ENCODE measurements at places on chromosomes 13 and 19.

DNA sequence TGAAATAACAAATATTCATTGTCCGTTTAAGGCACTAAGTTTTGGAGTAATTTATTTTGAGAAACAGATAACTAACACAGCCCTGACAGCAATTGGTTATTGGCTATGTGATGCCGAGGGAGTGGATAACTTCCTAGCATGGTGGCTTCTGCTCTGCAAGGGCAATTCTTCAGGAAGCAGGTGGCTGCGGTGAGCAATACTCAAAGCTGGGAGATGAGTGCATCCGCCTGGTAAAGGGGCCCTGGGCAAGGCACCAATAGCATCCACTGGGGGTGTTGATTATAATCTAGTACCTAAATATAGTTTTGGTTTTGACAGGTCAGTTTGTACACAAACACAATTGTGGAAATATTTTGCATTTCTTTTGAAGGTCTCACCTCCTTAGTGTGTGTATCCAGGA lies 41.0 kb downstream of the CCDC70 start:
- DNase-seq = no peak

DNA sequence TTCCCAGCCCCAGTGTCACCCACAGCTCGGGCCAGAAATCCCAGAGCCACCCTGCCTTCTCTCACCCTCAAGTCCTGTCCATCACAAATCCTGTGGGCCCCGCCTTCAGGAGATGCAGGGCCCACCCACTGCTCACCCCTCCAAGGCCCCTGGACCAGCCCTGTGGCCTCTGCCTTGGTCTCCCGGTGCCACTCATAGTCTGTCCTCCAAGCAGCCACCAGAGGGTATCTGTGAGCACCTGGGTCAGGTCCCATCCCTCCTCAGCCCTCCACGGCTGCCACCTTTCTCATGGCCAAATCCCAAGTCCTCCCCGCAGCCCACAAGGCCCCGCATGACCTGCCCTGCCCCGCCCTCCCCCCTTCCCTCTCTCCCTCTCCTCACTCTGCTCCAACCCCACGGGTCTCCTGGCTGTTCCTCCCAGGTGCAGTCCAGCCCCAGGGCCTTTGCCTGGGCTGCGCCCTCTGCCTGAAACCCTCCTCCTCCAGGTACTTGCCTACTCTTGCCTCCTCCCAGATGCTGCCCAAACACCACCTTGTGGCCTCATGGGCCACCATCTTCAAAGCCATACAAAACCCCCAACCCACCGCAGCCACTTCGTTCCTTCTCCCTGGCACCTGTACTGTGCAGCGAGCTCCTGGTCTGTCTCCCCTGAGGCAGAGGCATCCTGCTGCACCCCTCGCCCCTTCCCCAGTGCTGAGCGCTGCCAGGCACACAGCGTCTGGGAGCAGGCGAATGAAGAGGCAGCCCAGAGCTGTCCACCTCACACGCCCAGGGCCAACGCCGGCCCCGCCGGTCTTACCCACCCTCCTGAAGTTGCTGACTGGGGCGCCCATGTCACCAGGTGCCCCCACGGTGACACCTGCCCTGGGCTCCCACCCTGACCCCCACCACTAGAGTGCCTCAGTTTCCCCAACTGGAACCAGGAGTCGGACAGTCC lies 13.2 kb upstream of the UQCR11 start:
- DNase-seq = no peak

- no peak for DNase-seq
These were observed 12.8 kb downstream of the DEDD2 start for GRCh38 chr19:42204664-42205063.

DNA sequence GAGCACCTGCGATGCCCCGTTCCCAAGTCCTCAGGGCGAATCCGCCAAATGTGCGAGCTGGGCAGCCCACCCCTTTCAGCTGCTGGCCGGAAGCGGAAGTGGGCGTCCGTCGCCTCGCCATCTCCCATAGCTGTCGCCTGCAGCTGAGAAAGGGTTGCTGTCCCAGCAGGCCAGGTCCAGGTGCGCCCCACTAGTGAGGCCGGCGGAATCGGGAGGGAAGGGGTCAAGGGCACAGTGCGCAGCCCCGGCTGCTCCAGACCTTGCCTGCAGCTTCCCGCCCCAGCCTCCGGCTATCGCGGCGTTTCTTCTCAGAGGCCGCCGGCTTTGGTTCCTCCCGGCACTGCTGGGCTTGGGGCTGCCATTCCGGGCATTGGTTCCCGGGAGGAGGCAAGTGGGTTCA lies at the start of gene ZNF177:
TSS of gene ZNF177 (plus strand) at position 109 of the 400 bp plus-strand sequence. CDS start 15,299 bp downstream, outside the sequence.
- DNase-seq = no peak

DNA sequence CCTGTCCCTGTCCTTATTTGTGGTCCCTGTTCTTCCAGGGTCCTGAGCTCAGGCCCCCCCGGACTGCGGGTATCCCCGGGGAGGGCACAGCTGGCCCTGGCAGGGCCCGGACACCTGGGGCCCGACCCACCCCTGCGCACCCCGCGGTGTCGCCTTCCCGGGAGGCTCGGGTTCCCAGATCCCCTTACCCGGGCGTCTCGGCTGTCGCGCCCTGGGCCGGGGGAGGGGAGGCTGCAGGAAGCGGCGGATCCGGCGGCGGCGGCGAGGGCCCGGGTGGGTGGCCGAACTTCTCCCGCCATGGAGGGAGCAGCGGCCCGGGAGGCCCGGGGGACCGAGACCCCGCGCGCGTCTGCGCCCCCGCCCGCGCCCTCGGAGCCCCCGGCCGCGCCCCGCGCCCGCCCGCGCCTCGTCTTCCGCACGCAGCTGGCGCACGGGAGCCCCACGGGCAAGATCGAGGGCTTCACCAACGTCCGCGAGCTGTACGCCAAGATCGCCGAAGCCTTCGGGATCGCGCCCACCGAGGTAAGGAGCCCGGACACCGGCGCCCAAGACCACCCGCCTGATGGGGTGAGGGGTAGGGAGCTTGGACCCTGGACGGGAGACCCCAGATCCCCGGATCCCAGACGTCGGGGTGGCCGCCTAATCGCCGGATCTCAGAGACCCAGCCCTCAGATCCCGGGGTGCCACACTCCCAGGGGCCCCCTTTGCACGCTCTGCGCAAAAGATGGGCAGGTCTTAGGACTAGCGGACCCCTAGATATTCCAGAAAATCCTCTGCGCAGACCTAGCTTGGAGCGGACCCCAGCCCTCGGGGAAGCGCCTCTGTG lies at the start of gene GIPC3:
TSS of gene GIPC3 (plus strand) at position 178 of the 826 bp plus-strand sequence. CDS start at position 298, 120 bp downstream.
- no peak for DNase-seq

DNA sequence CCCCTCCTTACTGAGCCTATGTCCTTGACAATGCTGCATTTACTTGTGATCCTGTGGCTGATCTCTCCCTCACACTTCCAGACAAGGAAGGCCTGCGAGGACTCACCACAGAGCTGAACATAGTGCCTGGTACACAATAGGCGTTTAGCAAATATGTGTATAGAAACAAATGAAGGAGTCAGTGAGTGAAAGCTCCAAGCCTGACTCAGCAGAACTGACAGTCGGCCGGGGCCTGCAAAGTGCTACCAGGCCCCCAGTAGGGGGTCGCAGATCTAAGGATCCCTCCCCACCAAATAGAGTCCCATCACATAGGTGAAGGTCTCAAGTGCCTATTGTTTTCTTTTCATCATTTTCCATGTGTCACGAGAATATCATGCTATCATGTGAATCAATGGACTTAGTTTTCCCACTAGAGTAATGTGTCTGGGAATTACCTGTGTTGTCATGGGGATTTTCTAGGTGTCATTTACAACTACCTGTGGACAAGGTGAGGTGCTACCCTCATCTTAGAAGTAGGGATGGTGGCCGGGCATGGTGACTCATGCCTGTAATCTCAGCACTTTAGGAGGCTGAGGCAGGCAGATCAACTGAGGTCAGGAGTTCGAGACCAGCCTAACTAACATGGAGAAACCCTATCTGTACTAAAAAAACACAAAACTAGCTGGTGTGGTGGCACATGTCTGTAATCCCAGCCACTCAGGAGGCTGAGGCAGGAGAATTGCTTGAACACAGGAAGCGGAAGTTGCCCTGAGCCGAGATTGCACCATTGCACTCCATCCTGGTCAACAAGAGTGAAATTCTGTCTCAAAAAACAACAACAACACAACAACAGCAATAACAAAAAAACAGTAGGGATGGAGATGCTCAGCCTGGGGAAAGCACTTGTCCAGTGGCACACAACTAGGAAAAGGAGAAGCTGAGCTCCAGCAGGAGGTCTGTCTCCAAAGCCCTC lies 50.3 kb upstream of the CYP2A7 start:
- DNase-seq = no peak

- DNase-seq = no peak
These were observed at the start of gene UHRF1 for GRCh38 chr19:4909156-4909896. Gene UHRF1 (plus strand): TSS chr19:4909501. CDS start chr19:4910886, 1,385 bp downstream.

- no peak for DNase-seq
These were observed 19.5 kb upstream of the NDUFS7 start for GRCh38 chr19:1364070-1364704.

DNA sequence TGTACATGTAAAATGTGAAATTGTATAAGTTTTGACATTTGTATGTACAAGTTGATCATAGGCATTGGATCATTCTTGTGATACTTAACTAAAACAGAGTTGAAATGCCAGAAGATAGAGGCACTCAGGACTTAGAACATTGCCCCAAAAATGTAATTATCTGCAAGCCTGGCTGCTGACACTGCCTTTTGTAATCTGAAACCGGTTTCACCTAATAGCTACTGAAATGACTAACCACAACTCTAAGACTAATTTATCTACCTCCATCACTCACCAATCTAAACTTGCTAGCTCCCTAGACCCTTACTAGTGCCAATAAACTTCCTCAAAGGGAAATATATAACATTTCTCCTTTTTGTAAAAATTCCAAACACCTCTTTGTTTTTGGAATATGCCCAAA lies 2596.2 kb downstream of the PCDH9 start:
- no peak for DNase-seq
